ENCODE measurements at places on chromosomes 3 and 15.

DNA sequence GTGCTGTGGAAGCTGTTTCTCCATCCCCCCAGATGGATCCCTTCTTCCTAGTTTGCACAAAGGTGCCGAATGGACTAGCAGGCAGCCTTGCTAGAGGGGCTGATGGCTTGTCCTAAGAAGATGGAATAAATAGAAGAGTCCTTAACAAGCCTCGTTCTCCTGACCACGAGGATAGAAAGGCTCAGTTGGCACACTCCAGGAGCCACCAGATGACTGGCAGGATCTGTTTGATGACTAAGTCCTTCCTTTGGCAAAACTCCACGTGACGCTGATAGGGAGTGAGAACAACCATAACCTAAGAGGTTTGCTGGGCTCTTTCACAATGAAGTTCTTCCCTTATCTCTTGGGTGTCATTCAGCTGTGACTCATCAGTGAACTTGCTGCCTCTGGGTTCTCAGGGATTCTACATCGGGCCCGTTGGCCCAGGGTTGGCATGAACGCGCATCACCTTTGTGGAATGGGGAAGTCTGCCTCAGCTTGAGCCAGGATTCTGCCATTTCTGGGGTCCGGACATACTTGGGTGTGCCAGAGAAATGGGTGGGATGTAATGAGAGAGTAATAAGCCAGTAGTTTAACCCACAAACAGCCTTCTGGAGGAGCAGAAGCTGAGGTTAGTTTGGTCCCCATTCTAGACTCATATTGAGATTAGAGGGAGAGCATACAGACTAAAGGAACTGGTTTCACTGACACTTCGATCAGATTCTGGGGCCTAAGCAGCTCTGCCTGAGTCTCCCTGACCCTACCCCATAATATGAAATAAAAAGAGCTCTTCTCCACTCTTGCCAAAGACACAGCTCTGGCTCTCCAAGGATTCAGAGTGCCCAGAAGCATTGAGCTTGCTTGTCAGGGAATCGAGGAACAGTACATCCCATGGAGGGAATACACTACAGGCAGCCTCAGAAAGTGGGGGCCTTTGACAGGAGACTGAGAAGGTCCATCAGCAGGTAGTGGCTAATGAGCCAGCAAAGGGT, 2.0 kb upstream of the MELTF start:
- peak; percentile 11 for DNase-seq

GRCh38 chr3:136247436-136247835, 2.7 kb upstream of the PCCB start:
- no peak for DNase-seq

GRCh38 chr3:108301695-108302404, 5.5 kb downstream of the HHLA2 start:
- DNase-seq, result no peak

GRCh38 chr3:87413814-87414213, 137.4 kb upstream of the POU1F1 start:
- DNase-seq, result no peak

DNA sequence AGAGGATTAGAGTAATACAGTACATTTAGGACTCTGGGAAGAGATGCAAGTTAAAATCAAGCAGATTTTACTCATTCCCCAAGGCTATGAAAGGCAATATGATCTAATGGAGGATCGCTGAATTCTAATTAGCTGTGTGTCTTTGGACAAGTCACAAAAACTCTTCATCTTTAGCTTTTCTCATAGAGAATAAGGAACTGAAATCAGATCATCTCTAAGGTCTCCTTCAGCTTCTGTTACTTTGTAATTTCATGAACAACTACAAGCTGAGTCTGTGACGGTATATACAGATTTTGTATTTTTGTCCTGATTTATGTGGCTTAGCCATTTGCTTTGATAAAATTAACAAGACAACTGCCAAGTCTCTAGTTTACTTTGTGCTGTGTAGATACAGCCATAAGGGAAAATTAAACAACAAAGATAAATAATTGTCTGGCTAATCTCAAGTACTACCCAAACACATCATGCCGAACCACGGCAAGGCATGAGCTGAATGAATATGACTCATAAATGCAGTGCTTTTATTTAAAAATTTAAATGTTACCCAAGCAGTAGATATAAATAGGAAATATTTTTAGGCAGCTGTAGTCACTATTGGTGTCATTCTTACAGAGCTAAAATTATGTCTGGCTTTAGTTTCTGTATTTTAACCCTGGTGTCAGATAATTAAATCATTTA, 81.5 kb downstream of the GAP43 start:
- no peak for DNase-seq

DNA sequence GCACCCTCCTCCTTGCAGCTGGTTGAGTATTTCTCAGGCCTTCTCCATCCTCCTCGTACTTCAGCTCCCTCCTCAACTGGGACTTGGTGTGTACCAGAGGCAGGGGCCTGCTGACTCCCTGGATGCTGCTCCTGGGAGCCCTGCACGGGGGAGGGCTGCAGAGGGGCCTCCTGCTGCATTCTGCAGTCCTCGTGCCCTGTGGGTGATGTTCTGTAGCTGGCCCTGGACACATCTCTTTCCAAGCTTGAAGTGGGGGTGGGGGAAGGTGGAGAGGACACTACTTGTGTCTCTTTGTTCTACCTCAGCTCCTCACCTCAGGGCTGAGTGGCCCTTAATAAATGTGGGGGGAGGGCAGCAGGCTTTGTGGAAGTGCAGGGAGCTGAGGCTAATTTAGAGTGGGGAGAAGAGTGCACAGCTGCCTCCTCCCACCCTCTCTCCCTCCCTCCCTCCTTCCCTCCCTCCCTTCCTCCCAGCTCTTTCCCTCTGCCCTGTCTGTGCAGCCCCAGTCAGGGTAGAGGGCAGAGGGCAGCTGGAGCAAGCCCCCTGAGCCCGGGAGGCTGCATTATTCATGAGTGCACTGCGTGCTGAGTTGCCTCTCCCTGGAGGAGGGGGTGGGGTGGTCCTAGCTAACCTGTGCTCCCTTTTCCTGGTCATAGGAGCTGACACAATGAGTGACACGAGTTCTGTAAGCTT, 3.7 kb upstream of the GRM2 start:
- no peak for DNase-seq

DNA sequence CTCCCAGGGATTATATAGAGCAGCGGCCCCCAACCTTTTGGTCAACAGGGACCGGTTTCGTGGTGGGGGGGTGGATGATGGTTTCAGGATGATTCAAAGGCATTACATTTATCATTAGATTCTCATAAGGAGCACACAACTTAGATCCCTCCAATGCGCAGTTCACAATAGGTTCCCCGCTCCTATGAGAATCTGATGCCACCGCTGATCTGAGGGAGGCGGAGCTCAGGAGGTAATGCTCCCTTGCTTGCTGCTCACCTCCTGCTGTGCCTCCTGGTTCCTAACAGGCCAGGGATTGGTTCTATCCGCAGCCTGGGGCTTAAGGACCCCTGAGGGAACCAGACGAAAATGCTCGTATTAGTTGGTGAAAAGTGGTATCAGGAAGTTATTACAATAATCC, 1.3 kb upstream of the HACD2 start:
- DNase-seq, result peak; percentile 34

GRCh38 chr3:153115326-153115725, 46.7 kb upstream of the RAP2B start:
- DNase-seq, result no peak

GRCh38 chr15:76105391-76105790, 45.6 kb downstream of the TMEM266 start:
- no peak for DNase-seq

GRCh38 chr3:178388473-178388872, 147.8 kb upstream of the KCNMB2 start:
- DNase-seq, result no peak

DNA sequence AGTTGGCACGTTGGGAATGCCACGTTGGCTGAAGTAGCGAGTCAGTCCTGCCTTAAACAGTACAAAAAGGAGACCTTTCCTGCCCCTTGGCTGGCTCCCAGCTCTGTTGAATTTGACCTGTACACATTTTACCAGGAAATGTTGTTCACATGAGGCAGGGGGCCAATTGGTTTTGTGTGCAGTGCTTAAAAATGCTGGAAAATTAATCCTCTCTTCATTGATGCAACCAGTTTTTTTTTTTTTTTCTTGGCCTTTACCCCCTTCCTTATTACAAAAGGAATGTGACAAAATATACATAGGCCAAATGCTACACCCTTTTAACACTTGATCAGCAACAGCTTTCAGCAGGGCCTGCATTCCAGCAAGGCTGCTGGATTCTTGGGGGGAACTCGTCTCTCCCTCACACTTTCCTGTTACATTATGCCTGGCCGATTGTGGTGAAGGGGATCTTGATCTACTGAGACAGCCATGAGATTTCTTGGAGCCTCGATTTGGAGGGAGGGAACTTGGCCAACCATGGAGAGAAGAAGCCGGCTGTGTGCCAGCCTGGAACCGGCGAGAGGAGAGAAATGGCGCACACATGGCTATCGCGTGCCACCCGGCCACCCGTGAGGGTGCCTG, 93.1 kb downstream of the DNASE1L3 start:
- DNase-seq, result no peak

DNA sequence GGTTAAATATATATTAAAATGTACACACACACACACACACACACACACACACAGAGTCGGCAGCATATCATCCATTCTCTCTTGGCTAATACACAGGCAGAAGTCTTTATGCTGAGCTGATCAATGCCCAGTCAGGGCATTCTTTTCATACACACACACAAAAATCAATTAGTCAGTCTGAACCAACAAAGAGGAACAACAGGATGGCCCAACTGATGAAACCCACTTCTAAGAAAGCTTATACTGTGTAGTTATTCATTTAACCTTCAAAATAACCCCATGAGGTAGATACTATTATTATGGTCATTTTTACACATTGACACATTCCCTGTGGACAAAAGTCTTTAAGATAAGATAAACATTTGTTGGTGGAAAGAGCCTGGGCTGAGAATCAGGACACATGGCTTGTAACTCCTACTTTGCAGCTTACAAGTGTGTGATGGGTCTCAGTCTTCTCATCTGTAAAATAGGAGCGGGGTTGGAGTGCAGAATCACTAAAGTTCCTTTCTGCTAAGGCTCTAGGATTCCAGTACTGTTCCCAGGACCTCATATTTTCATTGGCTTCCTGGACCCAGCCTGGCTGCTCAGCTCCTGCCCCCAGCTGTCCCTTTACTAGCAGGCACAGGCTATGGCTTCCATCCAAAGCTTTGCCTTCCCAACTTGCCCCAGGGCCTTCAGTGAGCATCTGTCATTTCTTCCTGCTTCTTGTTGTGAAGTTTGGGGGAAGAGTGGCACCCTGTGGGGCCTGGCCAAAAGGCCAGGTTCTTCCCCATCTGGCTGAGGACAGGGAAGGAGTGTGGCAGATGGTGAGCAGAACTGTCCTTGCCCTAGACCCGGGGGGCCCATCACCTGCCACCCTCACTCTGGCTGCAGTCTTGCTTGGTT, 27.2 kb upstream of the GLCE start:
- no peak for DNase-seq

DNA sequence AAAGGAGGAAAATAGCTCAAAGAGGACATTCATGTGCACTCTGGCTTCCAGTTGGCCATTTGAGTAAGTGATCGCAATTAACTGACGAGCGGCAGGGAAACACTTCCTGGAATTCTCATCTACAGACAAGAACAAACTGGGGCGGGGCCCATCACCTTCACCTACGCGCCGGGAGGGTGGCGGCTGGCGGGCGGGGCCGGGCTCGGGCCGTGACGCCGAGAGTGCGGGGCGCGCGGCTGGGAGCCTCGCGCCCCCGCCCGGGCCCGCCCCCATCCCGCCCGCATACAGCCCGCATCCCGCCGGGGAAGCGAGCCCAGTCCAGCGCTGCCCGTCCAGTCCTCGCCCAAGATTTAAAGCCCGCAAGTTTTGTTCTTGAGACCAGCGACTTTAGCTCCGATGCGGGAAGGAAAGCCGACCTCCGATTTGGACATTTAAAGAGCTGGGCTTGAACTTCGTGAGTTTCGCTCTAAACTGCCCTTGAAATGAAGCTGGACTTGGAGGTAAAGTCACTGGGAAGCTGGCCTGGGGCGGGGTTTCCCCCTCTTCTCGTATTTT, at the start of gene B3GNT5:
Gene B3GNT5, plus strand, starts transcription at position 281 of the 555 bp plus-strand sequence. CDS start 16,546 bp downstream, outside the sequence.
- peak; percentile 22 for DNase-seq

- DNase-seq, result peak; percentile 78
Observed at GRCh38 chr15:45522328-45523165, at the start of gene SLC30A4. TSS of gene SLC30A4 (minus strand) at chr15:45522755. CDS start at chr15:45522354, 401 bp downstream.

GRCh38 chr15:47820747-47821319, 103.5 kb downstream of the SEMA6D start:
- DNase-seq, result no peak

DNA sequence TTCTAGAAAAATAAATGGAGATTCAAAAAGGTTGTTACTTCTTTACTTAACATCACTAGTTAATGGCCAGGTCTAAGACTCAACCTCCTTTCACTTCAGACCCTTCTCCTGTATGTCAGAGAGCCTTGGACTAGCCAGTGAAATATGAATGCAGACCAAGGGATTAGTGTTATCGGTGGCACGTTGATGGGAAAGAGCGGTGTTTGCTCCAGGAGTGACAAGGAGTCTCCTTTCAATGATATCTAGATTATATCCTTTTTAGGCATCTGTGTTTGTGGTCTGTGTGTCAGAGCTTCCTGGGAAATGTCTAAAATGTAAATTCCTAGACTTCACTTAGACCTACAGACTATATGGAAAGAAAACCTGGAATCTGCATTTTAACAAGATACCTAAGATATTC, 658.0 kb upstream of the KCNMB2 start:
- DNase-seq, result no peak

DNA sequence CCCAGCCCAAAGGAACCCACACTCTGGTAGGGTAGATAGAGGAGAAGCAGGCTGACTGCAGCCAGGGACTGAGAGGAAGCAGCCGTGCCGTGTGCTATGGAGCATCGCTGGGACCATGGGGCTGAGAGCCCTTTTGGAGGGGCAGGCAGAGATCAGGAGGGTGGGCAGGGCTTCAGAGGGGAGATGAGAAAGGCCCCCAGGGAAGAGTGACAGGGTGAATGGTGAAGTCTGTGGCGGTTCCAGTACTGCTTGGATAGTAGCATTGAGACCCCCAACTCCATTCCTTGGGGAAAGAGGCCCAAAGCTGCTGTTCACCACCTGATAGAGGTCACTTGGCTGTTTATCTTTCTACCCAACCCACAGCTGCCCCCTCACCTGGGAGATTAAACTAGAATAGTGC, 80.0 kb upstream of the MRPS22 start:
- DNase-seq, result no peak

GRCh38 chr3:127403795-127404194, 115.9 kb upstream of the PRR20G start:
- no peak for DNase-seq

DNA sequence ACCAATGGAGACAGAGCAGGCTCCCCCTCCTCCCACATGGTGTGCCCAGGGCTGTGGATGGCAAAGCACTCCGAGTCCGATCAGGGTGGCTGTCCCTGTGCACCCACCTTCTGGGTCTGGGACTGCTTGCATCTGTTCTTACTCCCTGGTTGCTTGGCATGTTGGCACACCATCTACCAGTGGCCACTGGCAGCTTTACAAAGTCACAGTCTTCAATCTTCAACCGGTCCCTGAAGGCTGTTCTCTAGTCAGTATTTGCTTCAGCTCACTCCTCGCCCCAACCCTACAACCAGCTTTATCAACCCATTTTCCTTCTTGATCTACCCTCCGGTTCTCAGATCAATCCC, 14.8 kb downstream of the HOMER2 start:
- DNase-seq, result no peak

- peak; percentile 31 for DNase-seq
Observed at GRCh38 chr3:127970966-127971592, 56.0 kb downstream of the KBTBD12 start.

GRCh38 chr15:90677807-90678790, 39.0 kb upstream of the BLM start:
- peak; percentile 40 for DNase-seq

- no peak for DNase-seq
Observed at GRCh38 chr3:122265957-122266356, 59.1 kb upstream of the CSTA start.
